ENCODE measurements at places on chromosomes 16 and 17. TPM values are rescaled to one million over a fixed set of nuclear protein-coding genes. Genes with fewer than 3 reads are reported as not detected.

Gene HOXB13
- total RNA-seq: not detected

Gene ARRB2
- total RNA-seq: 5.8 TPM

Gene CCL16
- not detected for total RNA-seq

Gene AFMID
- total RNA-seq: 32.8 TPM

Gene SLC52A1
- total RNA-seq: 0.50 TPM

Gene LITAFD
- total RNA-seq: not detected

Gene IRX5
- total RNA-seq: 0.93 TPM

Gene GPR179
- 0.14 TPM for total RNA-seq

Gene SMIM36
- total RNA-seq: not detected

Gene TBC1D3I
- 0.07 TPM for total RNA-seq

Gene CDRT4
- 0.34 TPM for total RNA-seq

Gene RNF167
- total RNA-seq: 23.9 TPM

Gene GRAP
- total RNA-seq: 0.14 TPM

Gene ACD
- 10.3 TPM for total RNA-seq

Gene SCNN1B
- total RNA-seq: 1.7 TPM

Gene KCNH4
- total RNA-seq: not detected

Gene MYADML2
- total RNA-seq: not detected

Gene ALDH3A1
- 6.2 TPM for total RNA-seq

Gene NEURL4
- 15.7 TPM for total RNA-seq

Gene CHST6
- 1.0 TPM for total RNA-seq

Gene KRTAP3-3
- total RNA-seq: not detected

Gene KRT27
- not detected for total RNA-seq

Gene C17orf78
- not detected for total RNA-seq

Gene EVI2A
- not detected for total RNA-seq

Gene AIPL1
- not detected for total RNA-seq

Gene PHOSPHO1
- not detected for total RNA-seq

Gene CSNK1D
- total RNA-seq: 63.6 TPM

Gene HNF1B
- total RNA-seq: not detected

Gene ZFP3
- total RNA-seq: 1.6 TPM

Gene ATP2A3
- under 0.01 TPM for total RNA-seq

Gene NPTX1
- under 0.01 TPM for total RNA-seq

Gene RPL26
- total RNA-seq: 6,639 TPM

Gene PIRT
- total RNA-seq: not detected

Gene CES3
- total RNA-seq: 1.4 TPM

Gene CASKIN1
- 0.34 TPM for total RNA-seq

Gene ITGB3
- total RNA-seq: 0.34 TPM

All from nasal cavity respiratory epithelium epithelial cell of viscerocranial mucosa (primary cell).